ENCODE measurements at places on chromosomes 7 and 10.

DNA sequence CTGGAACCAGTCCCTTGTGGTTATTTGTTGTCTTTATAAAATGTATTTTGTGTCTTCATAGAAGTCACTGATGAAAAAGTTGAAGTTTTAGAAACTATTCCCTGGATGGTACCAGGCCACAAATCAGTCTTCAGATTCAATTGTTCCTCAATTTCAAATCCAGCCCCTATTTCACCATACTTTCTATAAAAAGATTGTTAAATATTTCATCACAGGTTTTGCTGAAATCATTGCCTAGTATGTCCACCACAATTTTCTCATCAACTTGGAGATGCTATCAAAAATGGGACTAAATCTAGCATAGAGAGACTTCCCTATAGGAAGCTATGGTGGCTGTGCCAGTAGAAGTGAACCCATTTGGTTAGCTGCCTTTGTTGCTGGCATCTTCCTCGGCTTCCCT, 118.5 kb downstream of the RAB18 start:
- DNase-seq = no peak

DNA sequence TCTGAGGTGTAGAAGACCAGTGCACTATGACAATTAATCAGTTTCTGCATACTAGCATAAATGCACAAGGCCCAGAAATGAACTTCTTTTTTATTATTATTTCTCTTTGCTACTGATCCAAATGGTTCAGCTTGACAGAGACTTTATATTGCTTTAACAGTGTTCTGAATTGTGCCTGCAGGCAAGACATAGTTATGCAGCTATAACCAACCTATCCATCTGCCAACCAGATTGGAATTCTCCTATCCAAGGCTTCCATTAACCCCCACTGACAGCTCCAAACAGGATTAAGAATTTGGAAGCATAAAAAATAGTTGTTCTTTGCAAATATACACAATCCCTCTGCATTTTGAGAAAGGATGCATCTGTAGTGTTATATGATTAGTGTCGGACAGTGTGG, 98.2 kb downstream of the BTRC start:
- DNase-seq = no peak

DNA sequence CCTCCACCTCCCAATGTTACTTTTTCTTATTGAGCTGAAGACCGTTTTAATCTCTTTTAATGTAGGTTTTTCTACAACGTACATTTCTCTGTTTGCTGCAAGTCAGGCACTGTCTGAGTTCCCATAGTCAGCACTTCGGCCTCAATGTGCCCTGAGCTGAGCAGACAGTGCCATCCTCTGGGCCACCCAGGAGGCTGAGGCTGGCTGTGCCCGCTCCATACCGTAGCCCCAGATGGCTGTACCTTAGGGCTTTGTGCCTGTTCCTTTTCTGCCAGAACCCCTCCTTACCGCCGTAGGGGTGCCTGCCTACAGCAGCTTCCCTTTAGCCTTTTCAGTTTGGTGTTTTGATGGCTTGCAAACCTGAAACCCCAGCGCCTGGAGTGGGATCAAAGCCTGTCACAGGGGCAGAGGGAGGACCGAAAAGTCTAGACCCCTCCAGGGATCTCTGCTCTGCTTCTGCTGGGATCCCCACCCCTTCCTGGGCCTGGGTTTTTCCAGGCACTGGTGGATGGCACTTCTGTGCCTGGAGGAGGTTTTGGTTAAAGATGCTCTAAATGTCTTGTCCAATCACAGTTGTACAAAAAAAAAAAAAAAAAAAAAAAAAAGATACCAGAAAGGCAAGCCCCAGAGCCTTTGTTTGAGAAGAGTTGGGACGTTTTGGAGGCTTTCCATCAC, 9.0 kb downstream of the AGAP3 start:
- DNase-seq = no peak

GRCh38 chr10:117261501-117261900, 20.6 kb downstream of the SLC18A2 start:
- no peak for DNase-seq

- DNase-seq = no peak
Observed at GRCh38 chr10:106502641-106503040, 661.9 kb downstream of the SORCS1 start.

DNA sequence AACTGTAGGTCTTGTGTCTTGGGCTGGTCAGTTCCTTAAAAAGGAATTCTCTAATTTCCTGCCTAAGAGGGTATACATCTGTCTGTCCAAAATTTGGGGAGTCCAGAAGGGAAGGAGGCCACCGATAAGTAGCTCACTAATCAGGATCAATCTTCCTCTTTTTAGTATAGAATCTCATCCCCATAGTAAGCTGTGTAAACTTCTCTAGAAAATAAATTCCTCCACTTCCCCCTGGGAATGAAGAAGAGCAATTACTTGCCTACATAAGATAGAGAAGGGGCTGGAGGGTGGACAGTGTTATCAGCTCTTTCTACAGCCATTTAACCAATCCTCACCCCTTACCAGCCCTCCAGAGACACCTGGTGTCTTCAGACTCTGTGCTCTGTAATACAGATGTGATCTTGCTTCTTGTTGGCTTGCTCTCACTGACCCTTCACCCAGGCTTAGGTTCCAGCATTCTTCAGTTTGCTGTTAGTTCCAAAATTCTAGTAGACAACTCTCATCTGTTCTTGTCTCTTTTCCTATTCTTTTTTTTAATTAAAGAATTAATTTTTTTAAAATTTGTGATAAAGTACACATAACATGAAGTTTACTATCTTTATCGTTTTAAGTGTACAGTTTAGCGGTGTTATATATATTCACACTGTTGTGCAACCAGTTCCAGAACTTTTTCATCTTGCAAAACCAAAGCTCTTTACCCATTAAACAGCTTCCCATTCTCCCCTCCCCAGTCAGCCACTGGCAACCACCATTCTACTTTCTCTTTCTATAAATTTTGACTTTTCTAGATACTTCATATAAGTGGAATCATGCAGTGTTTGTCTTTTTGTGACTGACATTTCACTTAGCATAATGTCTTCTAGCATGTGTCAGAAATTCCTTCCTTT, 6.5 kb upstream of the PRKAR2B start:
- no peak for DNase-seq

- DNase-seq = no peak
Observed at GRCh38 chr7:39130274-39130673, 152.6 kb downstream of the POU6F2 start.

DNA sequence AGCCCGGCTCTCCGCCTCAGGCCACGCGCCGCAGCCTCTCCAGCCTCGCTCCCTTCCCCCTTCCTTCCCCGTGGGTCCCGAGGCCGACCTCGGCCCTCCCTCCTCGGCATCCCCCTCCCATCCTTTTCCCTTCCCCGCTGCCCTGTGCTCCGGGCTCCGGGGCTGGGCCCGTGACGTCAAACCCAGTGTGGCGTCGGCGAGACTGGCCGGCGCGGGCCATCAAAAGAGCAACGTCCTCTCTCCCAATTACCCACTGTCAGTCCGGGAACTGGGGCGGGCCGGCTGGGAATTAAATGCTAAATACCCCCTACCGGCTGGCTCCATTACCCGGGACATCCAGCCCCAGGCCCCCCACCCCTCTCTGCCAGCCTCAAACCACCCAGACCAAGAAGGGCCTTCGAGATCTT, 2.6 kb upstream of the GATA3 start:
- no peak for DNase-seq

GRCh38 chr10:127845756-127846155, 47.0 kb downstream of the CLRN3 start:
- DNase-seq = no peak

DNA sequence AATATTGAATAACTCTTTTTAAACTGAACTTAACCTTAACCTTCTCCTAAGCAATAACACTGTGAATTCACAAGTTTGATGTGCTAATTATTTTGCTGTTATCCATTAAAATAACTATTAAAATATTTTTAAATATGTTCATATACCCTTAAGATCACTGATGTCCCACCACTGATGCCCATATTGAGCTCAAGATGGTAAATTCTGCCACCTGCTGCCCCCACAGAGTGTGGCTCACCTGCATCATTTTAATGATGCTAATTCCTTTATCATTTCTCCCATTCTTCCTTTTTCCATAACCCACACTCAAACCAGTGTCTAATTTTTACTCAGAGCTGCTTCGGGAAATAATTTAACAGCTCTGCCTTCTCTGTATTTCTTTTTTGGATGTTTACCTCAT, 82.3 kb upstream of the ARID5B start:
- no peak for DNase-seq

DNA sequence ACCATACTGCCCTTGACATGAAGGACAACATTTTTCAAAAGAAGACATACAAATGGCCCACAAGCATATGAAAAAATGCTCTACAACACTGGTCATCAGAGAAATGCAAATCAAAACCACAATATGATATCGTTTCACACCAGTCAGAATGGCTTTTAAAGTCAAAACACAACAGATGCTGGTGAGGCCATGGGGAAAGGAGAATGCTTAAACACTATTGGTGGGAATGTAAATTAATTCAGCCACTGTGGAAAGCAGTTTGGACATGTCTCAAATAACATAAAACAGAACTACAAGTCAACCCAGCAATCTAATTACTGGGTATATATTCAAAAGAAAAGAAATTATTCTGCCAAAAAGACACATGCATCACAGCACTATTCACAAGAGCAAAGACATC, 4.2 kb upstream of the NT5C3A start:
- DNase-seq = no peak

DNA sequence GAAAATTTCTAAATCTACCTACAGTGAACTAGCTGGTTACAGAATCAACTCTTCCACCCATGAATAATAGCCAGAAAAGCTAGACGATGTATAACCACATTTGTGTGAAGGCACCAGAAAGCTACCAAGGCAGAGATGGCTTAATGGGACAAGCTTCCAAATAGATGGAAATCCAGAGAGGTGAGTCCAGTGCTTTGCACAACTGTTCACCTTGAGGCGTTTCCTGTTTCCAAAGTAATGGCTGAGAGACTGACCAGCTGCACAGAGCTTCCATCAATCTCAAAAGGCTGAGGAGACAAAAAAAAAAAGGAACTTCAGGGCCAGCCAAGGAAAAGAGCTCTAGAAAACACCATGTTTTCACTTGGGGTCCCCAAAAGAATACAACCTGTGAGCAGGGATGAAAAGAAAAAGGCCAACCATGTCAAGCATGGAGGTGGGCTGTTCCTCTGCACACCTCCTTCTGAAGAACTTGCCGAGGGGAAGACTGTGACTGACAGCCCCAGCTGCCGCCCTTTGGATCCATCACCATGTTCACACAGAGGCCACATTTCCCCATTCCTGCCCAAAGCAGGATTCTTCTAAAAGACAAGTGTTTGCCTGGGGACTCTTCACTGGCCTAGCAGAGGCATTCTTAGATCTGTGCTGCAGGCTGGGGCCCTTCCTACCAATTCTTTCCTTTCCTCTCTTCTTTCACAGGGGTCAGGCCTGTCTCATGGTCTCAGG, 72.9 kb downstream of the ARHGAP21 start:
- DNase-seq = no peak

DNA sequence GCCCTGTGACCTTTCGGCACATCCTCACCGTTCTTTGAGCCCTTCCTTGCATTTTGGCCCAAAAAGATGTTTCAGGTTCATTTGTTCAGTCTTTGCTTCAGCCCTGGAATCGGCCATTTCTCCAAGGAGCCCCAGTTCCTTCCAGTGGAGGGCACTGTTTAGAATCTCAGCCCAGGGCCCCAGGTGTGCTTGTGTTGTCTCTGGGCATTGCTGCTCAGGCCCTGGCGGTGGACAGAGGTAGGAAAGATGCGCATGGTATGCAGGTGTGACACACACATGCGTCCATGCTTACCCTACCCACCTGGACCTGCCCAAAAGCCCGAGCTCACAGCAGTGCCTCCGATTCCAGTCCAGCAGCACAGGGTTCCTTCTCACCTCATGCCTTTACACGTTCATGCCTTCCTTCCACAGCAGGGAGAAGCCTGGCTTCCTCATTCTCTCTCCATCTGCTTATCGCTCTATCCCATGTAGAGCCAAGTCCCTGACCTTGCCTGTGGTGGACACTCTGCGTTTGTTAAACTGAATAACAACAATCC, 70.6 kb downstream of the LHPP start:
- no peak for DNase-seq

DNA sequence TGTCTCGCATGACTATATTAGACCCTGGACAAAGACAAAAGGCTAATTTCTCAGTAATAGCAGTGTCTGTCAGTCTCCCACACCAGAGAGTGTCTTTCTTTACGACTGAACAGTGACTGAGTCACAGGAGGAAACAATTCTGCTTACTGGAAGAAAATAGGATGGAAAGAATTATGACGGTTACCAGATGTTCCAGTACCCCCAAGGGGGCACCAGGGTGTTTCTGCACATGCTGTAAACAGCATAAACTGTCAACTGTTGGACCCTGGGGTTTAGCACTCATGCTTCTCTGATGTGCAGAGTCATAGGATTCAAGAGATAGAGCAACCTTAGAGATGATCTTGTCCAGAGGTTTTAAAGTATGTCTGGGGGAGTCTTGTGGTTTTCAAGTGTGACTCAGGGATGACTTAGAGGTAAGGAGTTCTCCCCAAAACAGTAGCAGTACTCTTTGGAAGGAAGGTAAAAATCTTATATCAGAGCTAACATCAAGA, 291.7 kb downstream of the THSD7A start:
- DNase-seq = peak; percentile 52

DNA sequence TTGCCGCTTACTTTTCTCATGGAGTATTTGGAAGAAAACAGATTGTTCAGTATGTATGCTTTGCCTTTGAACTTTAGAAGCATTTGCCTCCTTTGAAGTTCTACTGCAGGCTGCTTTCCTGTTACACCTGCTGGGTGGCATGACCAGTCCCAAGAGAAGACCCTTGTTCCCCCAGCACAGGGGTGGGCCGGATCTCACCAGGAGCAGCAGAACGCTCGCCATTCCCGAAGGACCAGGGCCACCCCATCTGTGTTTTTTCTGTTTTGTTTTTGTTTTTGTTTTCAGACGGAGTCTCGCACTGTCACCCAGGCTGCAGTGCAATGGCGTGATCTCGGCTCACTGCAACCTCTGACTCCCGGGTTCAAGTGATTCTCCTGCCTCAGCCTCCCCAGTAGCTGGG, 493.6 kb downstream of the PTPRN2 start:
- DNase-seq = no peak

GRCh38 chr10:133260895-133261725, 15.6 kb downstream of the ADAM8 start:
- peak; percentile 63 for DNase-seq

GRCh38 chr7:130429019-130429418, 11.8 kb downstream of the CEP41 start:
- DNase-seq = no peak

- no peak for DNase-seq
Observed at GRCh38 chr7:91759205-91759863, 121.2 kb downstream of the MTERF1 start.

DNA sequence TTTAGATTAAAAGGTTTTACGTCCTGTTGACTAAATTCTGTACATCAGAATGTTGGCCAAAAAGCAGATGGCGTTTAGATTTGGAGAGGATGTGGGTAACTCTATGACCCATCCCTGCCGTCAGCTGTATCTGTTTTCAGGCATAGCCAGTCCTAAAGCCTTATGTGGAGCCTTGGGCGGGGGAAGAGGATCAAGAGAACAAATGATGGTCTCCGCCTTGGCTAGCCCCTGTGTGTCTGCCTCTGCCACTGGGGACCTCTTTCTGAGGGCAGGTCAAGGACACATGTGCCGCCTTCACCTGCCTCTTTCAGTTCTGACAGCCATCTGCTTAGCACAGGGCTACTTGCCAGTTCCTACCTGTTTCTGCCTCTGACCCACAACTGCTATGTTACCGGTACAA, 24.1 kb downstream of the PDSS1 start:
- DNase-seq = no peak

Data from femur (tissue), 1 donor.